ENCODE measurements at places on chromosomes 3 and 15.

GRCh38 chr3:148606979-148607378 lies 90.7 kb upstream of the AGTR1 start:
- no peak for DNase-seq

GRCh38 chr3:68751888-68752287 lies 180.5 kb downstream of the TAFA4 start:
- DNase-seq, result no peak

GRCh38 chr3:143367171-143367570 lies 247.6 kb downstream of the CHST2 start:
- no peak for DNase-seq

GRCh38 chr3:194867270-194867983 lies 181.7 kb downstream of the FAM43A start:
- no peak for DNase-seq

DNA sequence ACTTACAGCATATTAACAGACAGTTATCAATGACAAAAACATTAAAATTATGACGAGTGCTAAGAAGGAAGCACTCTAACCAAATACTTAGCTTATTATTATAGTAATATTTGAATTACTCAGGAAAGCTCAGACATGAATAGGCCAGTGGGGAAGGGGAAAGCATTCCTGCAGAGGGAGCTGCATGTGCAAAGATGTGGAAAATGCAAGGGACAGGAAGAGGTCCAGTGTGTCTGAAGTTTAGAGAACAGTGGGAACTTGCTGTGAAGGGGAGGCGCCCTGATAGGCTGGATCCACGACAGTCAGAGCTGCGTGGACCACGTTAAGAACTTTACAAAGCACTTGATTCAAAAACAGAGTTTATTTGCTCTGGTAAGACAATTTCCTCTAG lies 1.2 kb upstream of the SPICE1 start:
- no peak for DNase-seq

- DNase-seq, result no peak
Measured at GRCh38 chr3:124635169-124635539, 95.1 kb upstream of the UMPS start.

DNA sequence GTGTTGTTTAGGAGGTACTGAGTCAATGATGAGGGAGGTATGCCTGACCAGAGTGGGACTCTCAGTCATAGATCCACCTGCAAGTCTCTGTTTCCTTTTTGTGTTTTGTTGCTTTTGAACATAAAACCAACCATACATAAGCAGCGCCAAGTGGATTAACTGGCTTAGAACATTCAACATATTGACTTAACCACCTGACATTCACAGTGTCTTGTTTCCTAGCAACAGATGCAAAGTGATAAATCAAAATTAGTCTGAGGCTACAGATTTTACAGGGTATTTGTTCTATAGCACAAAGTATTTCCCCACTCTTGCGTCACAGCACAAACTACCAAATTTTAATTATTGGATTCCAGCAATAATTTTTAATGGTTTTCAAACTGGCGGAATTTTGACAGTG lies 283.8 kb downstream of the BBX start:
- no peak for DNase-seq

GRCh38 chr3:56878074-56878473 lies 76.3 kb upstream of the ARHGEF3 start:
- DNase-seq, result peak; percentile 37

- no peak for DNase-seq
Measured at GRCh38 chr3:172904711-172905373, 154.3 kb downstream of the ECT2 start.

- peak; percentile 100 for DNase-seq
Measured at GRCh38 chr3:101676765-101677435, at the start of gene ZBTB11. TSS of gene ZBTB11 (minus strand) at chr3:101677132. CDS start at chr3:101676914, 218 bp downstream.

DNA sequence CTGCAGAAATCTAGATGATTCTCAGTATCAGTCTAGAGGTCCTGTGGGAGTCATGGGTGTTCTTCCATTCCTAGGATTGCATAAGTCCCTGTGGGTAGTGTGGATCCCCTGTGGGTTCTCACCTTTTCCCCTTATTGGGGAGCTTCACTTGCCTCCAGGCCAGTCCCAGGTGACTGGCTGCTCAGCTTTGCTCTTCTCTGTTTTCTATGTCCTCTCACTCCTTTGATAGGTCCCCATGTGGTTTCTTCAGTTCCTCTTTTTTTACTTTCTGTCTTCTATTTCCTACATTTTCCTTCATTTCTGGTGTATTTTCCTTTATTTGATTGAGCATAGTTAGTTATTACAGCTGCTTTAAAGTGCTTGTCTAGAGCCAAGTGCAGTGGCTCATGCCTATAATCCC lies 10.9 kb downstream of the TEX55 start:
- DNase-seq, result no peak

- DNase-seq, result no peak
Measured at GRCh38 chr15:90189781-90190467, 11.2 kb upstream of the SEMA4B start.

GRCh38 chr3:184780981-184781515 lies 30.9 kb upstream of the VPS8 start:
- no peak for DNase-seq

GRCh38 chr3:169661361-169662131 lies 2.0 kb downstream of the MECOM start:
- DNase-seq, result peak; percentile 9

DNA sequence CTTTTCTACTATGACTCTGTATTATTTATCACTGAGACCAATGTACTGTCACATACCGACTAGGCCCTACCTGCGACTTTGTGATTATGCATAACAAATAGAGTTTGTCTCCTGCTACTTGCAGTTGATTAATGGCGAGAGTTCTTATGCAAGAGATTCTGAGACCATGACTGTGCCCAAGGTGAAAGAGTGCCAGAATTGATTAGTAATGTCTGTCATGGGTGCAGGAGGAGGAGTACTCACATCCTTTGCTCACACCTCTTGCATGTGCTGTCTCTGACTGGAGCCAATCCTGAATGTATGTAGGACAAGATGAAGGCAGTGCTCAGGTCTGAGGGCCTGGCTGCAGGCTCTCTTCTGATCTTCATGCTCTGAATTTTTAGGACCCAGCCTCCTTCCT lies 260.7 kb downstream of the THSD4 start:
- DNase-seq, result no peak

GRCh38 chr3:46480491-46481195 lies 15.9 kb upstream of the LTF start:
- DNase-seq, result no peak

GRCh38 chr15:52103217-52104207 lies 9.1 kb downstream of the BCL2L10 start:
- no peak for DNase-seq

DNA sequence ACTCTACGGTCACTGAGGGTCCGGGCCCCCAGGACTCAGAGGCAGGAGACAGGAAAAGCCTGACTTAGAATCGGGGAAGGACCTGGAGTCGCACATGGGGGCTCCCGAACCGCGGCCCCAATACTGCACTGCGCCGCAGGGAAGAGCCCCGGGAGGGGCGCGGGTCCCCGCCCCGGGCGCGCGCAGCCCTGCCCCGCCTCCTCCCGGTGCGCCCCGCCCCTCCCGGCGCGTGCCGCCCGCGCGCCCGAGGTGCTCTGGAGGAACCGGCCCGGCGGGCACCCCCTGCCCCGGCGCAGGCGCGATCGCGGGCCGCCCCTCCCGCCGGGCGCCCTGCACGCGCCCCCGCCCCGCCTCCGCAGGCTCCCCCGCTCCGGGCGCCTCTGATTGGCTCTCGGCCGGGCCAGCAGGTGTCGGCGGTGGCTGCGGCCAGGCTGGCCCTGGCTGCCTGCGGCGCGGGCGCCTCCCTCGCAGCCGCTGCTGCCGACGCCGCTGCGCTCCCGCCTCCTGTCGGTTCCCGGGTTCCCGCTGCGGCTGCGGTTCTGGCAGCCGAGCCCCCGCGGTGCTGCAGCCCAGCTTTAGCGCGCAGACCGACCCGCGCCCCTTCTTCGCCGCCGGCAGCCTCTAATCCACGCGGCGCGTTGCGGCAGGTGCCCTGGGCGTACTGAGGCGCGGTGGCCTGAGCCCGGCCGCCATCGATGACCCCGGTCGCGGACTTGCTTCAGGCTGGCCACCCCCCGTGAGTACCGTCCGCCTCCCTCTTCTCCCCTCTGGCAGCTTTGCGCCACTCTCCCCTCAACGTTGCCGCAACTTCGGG lies at the start of gene MYRIP:
Gene MYRIP, plus strand, starts transcription at position 429 of the 814 bp plus-strand sequence. CDS start 91,208 bp downstream, outside the sequence.
- DNase-seq, result no peak

- DNase-seq, result no peak
Measured at GRCh38 chr15:98501632-98502031, 146.7 kb upstream of the IGF1R start.

- no peak for DNase-seq
Measured at GRCh38 chr15:67735896-67736295, 89.4 kb upstream of the SKOR1 start.

DNA sequence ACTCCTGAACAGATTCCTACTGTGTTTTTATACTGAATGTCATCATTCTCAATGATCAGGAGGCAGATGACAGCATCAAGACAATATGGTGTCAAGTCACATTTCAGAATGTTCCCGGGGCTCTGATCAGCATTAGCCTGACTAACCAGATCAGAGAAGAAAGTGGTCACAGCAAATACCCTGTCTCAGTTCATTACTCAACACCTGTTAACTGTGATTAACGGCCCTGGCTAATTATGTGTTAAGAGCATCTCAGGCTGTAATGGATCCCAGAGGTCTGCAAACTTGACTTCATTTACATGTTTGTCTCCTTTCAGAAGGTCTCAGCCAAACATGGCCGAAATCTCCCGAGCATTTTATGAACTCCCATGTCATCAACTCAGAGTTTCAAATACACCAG lies 833.7 kb downstream of the FHIT start:
- DNase-seq, result no peak

GRCh38 chr15:78004919-78005634 lies 72.4 kb downstream of the TBC1D2B start:
- no peak for DNase-seq

DNA sequence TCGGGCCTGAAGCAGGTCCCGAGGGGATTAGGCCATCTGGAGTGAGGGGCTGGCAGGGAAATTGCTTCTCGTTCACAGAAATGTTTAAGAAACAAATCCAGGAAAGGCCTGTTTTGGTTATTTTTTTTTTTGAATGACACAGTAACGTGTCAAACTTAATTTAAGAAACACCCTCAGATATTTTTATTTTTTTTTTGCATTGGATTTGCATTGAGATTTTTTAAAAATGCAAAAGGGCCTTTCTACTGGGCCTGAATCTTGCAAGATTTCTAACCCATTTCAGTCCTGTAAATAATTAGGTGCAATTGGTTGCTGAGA lies 25.0 kb upstream of the KLF13 start:
- DNase-seq, result no peak

DNA sequence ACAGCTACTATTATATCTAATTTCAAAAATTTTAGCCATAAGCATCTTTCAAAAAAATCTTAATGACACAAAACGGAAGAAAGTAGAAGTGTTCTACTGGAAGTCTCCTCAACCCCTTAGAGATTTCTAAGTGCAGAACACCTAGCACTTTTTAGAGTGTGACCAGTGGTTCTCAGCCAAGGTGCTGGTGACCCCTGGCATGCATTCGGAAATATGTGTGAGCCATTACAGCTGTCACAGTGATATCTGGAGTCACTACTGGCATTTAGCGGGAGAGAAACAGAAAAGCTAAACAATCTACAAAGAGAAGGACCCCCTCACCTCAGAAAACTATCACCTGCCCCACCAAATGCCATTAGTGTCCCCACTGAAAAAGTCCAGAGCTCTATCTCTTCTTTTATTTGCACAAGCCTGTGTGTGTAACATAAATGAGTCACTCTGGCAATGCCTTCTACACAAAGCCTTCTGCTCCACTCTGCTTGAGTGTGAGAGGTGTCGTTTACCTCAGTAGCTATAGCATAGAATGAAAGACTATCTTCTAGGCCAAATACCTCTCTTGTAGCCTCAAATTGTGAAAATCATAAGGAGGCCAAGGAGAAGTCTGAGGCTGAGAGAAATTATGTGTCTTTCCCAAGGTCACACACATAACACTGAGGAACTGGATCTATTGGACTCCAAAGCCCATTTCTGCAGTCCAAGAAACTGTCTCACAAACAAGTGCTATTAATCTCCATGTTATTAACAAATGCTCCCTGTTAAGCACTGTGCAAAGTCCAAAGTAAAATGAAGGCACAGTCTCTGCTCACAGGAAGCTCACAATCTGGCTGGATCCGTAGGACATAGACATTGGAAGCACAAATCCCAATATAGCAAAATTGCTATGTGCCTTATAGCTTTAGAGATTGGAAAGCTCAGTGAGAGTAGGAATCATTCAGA lies 28.5 kb upstream of the KCNMB2 start:
- DNase-seq, result no peak

- no peak for DNase-seq
Measured at GRCh38 chr3:32009957-32010356, 28.4 kb downstream of the ZNF860 start.

- DNase-seq, result no peak
Measured at GRCh38 chr15:95987886-95988573, 342.5 kb upstream of the NR2F2 start.

DNA sequence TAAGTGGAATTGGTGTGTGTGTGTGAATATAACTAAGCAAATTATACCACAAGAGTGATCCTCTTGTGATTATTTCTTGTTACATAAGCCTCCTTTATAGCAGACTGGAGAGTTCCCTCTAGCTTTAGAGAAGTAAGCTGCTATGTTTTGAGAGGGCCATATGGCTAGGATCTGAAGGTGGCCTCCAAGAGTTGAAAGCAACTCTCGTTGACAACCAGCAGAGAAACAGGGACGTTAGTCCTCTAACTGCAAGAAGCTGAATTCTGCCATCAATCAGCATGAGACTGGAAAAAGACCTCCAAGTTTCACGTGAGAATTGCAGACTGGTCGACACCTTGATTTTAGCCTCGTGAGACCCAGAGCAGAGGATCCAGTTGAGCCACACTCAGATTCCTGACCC lies 278.5 kb upstream of the ZNF717 start:
- DNase-seq, result no peak

DNA sequence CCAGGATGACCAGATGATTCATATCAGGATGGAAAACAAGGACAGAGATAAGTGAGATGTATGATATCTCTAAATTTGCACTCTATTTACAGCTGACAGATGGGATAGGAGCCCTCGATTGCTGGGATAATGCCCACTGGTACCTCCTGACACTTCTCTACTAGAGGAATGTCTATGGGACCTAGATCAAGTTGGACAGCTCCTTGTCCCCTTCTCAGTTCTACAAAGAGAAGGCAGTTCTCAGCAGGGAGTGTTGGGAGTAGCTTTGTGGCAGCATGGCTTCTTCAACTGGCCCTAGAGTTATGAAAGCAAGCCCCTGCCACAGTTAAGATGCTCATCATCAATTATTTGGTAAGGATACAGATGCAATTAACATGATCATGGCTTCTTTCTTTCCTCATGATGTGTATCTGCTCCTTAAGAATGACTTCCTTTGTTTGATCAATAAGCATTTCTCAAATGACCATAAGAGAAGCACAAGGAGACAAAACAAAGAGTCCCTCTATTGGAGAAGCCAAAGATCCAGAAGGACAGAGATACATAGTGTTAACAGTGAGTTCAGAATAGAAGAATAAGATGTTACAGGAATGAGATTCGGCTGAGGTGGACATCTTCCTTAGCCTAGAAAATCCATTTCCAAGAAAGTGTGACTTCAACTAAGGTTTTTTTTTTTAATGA lies 481.3 kb downstream of the NAALADL2 start:
- no peak for DNase-seq

DNA sequence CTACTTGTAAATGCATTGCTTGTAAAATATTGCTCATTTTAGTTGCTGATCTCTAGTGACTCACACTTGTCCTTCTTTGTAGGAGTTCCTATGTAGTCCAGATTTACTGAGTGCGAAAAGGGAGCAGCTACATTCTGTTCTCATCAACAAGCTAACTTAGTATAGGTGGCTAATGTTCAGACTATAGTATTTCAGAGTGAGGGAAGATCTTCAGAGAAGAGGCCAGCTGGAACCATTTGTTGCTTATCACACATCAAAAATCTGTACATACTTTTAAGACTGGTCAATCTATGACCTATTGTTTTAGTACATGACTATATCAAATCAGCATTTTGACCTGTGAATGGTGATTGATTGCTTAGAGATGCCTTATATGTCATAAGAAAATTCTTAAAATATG lies 71.3 kb upstream of the THSD4 start:
- DNase-seq, result no peak
